ENCODE measurements at places on chromosomes 16 and 17.

- DNase-seq, result no peak
Observed at GRCh38 chr16:46974352-46974751, 878 bp upstream of the DNAJA2 start.

DNA sequence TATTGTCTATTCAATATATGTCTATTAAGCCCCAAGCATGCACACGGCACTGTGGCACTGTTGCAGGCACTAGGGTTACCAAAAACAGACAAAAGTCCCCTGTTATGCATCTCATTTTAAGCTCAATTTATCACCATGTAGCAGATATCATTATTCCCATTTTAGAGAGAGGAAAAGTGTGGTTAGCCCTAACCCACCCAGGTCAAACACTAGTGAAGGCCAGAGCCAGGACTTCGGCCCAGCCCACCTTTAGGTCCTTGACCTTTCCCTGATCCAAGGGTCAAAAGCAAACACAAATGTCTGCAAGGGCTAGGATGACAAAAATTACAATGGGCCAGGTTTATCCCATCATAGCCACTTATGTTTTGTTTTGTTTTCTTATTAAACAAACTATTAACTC, 130.3 kb upstream of the NUDT7 start:
- DNase-seq, result no peak

- peak; percentile 49 for DNase-seq
Observed at GRCh38 chr17:75877752-75878173, 618 bp downstream of the TRIM47 start.

- DNase-seq, result no peak
Observed at GRCh38 chr17:79105937-79106336, 31.3 kb downstream of the ENGASE start.

- DNase-seq, result no peak
Observed at GRCh38 chr16:24188751-24189318, 67.3 kb upstream of the CACNG3 start.

DNA sequence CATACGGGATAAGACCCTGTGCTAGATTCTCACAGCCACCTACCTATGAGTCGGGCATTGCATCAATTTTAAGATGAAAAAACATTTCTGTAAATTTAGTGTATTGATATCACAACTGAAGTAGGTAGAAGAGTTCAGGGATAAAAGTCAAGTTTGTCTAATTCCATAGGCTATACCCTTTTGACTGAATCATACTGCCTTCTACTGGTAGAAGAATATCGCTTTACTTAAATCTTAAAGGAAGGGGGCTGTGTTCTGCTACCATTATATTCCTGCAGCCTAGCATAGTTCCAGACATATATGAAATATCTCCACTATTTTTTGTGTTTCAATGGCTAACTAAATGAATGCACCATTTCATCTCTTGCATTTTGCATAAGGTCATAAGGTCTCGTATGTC, 1128.6 kb downstream of the CDH8 start:
- DNase-seq, result no peak

DNA sequence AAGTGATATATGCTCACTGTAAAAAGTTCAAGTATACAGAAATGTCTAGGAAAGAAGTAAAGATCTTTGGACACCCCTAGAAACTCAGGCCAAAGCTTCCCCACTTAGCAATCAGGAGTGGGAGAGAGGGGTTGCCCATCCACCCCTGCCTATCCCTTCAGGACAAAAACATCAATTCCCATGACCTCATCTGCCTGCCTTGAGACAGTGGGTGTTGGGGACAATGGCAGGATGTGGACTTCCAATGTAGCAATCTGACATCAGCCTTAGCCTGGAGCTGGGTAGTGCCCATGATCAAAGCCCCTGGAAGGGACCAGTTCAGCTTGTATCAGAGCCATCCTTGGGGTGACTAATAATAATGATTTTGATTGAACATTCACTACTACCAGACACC, 18.1 kb downstream of the ITPRIPL2 start:
- no peak for DNase-seq

- no peak for DNase-seq
Observed at GRCh38 chr17:78805301-78805700, 23.2 kb upstream of the CYTH1 start.

DNA sequence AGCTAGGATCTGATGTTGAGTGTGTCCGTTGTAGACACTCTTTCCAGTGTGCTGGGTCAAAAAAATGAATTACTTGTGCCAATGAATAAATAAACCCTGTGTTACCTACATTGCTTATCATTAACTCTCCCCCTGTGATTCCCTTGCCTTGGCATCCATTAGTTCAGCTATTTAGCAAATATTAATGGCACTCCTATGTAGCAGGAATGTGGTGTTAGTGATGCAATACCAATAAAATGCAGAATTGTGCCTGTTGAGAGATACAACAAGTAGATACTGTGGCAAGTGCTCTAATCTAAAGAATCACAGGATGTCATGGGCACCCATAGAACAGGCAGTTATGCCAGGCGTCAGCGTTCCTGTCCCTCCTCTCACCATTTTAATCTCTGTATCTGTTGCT, 343.2 kb downstream of the PMP22 start:
- no peak for DNase-seq

DNA sequence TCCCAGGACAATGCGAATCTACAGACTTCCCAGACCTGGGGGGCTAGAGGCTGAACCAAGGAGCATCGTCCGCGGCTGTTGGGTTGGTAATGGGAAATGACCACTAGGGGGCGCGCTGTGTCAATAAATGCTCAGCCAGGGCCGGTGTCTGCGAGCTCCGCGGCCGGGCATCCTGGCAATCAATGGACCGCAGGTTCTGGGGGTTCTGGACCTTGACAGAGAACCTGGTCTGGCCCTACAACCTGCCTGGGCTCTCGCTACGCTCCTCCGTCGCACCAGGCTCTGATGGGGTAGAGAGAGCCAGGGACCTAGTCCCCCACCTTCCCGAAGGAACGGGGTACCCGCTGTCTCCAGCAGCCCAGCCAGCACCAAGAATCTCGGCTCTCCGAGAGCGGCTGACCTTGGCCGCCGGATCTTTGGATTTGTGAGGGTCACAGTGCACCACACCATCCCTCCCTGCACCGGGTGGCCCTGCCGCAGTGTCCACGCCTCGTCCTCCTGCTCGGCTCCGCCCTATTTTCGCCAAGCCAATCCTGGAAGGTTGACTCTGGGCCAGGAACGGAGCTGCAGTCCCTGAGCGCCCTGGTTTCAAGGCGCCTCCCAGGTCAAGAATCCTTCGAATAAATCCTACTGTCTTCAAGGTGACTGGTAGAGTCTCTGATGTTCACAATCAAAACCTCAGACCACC, 20.4 kb upstream of the BEAN1 start:
- DNase-seq, result peak; percentile 82

- no peak for DNase-seq
Observed at GRCh38 chr16:51523400-51523799, 372.3 kb upstream of the SALL1 start.

- DNase-seq, result no peak
Observed at GRCh38 chr17:81821603-81822311, 11.3 kb downstream of the MCRIP1 start.

GRCh38 chr17:45338023-45338781, 21.4 kb upstream of the MAP3K14 start:
- no peak for DNase-seq

GRCh38 chr17:2222901-2223616, 80.5 kb downstream of the SMG6 start:
- peak; percentile 2 for DNase-seq

- DNase-seq, result no peak
Observed at GRCh38 chr16:49675413-49675812, 180.5 kb downstream of the ZNF423 start.

DNA sequence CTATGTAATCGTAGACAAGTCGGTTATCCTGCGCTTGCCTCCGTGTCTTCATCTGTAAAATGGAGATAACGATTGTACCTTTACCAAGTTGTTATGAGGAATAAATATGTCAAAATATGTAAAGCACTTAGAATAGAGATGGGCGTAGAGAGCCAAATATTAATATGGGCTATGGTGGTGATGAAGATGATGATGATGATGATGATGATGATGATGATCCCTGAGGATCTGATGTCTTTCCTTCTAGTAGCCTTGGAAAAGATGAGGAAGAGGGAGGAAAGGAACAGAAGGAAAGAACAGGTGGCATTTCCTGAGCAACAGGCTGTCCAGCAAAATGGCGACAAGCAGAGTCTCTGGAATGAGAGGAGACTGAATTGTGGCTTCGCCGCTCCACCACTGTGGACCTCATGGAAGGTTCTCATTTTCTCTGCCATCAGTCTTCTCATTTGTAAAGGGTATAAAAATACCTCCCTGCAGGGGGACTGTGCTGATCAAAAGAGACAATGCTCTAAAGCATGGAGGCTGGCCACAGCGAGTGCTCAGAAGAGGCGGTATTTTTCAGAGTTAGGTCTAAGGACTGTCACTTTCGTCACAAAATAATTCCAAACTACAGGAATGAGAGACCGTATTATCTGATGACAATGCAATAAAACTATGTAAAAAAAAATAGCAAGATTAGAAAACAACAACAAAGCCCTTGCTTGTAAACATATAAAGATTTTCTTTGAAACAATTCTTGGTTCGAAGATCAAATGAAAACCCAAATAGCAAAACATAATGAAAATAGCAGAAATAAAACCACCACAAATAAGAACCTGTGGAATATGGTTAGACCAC, 17.2 kb upstream of the RCVRN start:
- DNase-seq, result no peak

DNA sequence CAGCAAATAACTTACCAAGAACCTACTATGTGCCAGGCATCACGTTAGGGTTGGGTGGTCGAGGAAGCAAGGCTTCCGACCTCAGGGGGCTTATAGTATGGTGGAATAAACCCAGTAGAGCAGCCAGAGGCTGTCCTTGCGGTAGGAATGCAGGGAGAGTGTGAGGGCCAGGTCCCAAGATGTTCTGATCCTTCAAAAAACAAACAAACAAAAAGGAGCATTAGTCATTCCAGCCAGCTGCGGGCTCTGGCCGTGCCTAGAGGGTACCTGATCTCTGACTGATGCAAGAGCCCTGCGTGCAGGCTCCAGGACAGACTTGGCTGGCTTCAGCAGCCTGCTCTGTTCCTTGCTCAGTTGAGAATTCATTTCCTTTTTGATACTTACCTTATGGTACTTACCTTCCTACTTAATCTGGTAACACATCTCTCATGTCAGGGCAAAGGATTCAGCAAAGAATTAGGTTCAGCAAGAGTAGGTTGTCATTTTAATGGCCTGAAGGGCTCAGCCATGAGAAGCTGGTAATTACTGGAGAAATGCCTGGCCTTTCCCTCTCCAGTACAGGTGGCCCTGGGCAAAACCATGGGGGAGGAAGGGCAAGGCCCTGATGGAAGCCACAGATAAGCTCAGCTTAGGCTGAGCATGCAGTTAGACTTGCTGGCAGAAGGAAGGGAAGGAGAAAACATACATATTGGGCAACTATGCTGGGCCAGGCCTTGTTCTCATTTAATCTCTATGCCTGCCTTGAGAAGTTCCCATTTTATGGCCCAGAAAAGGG, 18.4 kb downstream of the CYB5D2 start:
- DNase-seq, result no peak

- DNase-seq, result no peak
Observed at GRCh38 chr16:17691106-17691898, 220.5 kb upstream of the XYLT1 start.

DNA sequence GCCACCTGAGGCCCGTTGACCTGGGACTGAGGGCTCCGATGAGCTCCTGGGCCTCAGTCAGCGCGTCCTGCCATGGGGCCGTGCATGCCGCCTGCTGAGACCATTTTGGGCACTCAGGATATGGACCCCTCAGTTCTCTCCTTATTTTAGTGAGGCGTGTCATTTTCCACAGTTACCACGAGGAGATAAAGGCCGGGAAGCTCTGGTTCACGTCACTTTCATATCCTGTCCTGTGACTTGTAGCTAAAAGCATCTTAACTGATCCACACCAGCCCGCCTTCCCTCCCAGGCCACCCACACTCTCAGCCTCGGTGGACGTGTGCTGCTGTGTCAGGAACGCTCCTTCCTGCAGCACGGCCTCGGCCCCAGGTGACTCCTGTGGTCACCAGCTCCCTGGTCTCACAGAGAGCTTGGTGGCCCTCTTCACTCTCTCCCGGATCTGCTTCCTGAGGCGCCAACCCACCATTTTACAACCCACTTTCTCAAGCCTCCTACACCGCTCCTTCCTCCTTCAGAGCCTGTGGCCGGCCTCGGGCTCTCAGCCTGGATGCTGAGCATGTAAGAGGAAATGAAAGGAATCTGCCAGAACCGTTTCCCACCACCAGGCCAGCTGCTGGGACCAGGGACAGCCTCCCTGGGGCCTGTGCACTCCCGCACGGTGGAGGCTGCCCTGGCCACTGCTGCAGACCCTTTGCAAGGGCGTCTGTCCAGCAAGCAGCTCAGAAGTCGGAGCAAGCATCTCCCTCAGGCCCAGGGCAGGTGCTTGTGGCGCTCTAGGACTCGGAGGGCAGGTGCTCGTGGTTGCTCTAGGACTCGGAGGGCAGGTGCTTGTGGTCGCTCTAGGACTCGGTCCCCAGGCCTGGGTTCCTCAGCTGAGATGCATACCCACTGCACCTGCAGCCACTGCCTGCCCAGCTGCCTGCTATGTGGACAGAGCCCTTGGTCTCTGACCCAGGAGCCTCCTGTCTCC, 23.9 kb upstream of the FASN start:
- DNase-seq, result no peak

GRCh38 chr17:35931794-35932425, 1.3 kb upstream of the RDM1 start:
- no peak for DNase-seq

GRCh38 chr16:81142864-81143263, 46.7 kb upstream of the GCSH start:
- no peak for DNase-seq

DNA sequence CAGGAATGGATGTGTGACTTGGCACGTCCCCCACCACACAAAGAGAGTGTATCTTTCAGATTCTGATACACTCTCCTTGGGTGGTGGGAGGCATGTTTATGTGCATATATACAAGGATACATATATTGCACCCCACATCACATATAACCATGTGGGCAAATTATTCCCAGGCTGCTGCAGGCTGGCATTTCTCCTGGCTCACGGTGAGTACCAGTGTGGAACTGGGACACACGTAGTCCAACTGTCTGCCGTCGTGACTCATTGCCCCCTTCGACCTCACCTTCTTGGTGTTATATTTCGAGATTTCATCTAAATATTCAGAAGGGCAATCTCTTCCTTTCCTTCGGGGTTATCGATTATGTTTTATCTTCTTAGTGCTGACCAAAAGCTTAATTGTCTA, 24.4 kb downstream of the ARHGAP44 start:
- DNase-seq, result no peak

GRCh38 chr17:49549691-49550678, 25.7 kb upstream of the NXPH3 start:
- DNase-seq, result no peak

DNA sequence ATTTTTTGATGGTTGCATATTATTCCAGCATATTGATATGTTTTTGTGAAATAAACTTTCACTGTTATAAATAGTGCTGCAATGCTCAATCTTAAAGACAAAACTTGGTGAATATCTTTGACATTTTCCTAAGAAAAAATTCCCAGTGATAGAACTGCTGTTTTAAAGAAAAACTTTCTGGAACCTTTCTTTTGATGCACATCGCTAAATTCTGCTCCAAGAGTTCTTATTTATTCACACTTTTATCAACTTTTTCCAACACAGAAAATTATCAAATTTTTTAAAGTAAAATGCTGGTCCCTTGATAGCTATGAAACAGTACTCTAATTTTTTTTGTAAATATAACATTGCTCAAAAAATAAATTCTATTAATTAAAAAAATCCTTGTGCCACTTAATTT, 196.6 kb downstream of the HS3ST3A1 start:
- no peak for DNase-seq
